ENCODE measurements at places on chromosomes 11 and 22. TPM values are rescaled to one million over a fixed set of nuclear protein-coding genes. Genes with fewer than 3 reads are reported as not detected.

Gene SLC22A8
- total RNA-seq: not detected

Gene KCNQ1OT1
- total RNA-seq: 8.1 TPM

Gene EXPH5
- 3.4 TPM for total RNA-seq

Gene POU2F3
- 0.12 TPM for total RNA-seq

Gene TRIM34
- total RNA-seq: 11.2 TPM

Gene MMP7
- not detected for total RNA-seq

Gene C11orf54
- total RNA-seq: 19.3 TPM

Gene CRYBB2
- total RNA-seq: not detected

Gene NCF4
- total RNA-seq: not detected

Gene RHBDD3
- total RNA-seq: 30.2 TPM

Gene ALDH3B2
- total RNA-seq: not detected

Gene ENTHD1
- not detected for total RNA-seq

Gene CTSW
- total RNA-seq: not detected

Gene GAB4
- total RNA-seq: not detected

Gene PDGFB
- total RNA-seq: 0.12 TPM

Gene PRR5L
- total RNA-seq: 26.0 TPM

Gene SMARCB1
- 59.9 TPM for total RNA-seq

Gene TPBGL
- not detected for total RNA-seq
